Activated effector memory CD4-positive, alpha-beta T cell treated with anti-CD3 and anti-CD28 coated beads, Interleukin-2, amount 50 U/mL, for 16 hours (primary cell): ENCODE measurements at places on chromosomes 11 and 22.
A peak's percentile ranks its signal among the peaks of the same experiment; 100 is the strongest.

- no peak for DNase-seq
Observed at GRCh38 chr11:46991391-46991790, 54.8 kb downstream of the CSTPP1 start.

GRCh38 chr11:125394296-125394695 lies 101.8 kb downstream of the FEZ1 start:
- DNase-seq = no peak

DNA sequence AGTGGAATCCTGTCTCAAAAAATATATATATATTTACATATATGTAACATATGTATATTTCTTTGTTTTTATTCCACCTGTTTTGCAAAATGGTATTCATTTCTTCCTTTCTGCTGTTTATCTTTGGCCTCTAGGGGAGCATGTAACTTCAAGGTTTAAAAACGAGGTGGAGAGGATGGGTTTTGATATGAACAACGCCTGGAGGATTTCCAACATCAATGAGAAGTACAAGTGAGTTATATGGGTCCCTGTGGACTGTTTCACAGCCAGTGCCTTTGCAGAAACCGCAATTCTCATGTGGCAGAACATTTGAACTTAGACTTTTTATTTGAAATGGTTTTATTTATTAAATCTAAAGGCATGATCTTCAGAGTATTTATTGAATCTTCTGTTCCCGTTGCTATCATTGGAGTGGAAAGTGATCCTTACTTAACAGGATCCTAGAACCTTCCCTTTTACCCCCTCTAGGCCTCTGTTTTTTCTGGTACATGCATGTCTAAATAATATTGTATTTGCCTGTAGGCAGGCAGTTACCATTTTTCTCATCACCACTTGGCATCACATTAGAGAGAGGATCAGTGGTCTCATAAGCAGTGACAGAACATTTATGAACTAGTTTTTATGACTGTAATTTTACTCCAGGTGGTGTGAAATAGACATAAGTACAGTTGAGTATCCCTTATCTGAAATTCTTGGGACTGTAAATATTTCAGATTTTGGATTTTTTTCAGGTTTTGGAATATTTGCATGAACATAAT lies 81.5 kb upstream of the HORMAD2 start:
- DNase-seq = no peak

GRCh38 chr11:97964332-97965004 lies 1056.3 kb upstream of the CNTN5 start:
- no peak for DNase-seq

DNA sequence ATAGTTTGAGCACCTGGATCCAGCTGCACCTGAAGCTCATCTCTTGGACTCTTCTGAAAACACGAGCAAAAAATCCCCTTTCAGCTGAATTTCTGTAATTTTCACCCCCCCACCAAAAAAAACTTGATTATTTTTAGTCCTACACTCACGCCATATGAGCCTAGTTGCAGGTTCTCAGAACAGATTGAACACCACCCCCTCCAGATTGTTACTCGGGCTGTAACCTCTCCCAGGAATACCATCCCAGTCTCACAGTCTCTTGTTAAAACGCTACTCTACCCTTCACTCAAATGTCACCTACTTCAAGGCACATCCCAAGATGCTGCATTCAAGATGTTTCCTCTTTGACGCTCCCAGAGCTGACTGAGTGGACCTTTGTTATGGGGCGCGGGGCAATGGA lies 96.3 kb upstream of the PRDM11 start:
- DNase-seq = no peak

- DNase-seq = no peak
Observed at GRCh38 chr11:125451400-125452124, 44.5 kb downstream of the FEZ1 start.

GRCh38 chr11:12100841-12101242 lies 9.5 kb upstream of the MICAL2 start:
- no peak for DNase-seq

- DNase-seq = no peak
Observed at GRCh38 chr11:128303383-128303782, 284.0 kb downstream of the ETS1 start.

DNA sequence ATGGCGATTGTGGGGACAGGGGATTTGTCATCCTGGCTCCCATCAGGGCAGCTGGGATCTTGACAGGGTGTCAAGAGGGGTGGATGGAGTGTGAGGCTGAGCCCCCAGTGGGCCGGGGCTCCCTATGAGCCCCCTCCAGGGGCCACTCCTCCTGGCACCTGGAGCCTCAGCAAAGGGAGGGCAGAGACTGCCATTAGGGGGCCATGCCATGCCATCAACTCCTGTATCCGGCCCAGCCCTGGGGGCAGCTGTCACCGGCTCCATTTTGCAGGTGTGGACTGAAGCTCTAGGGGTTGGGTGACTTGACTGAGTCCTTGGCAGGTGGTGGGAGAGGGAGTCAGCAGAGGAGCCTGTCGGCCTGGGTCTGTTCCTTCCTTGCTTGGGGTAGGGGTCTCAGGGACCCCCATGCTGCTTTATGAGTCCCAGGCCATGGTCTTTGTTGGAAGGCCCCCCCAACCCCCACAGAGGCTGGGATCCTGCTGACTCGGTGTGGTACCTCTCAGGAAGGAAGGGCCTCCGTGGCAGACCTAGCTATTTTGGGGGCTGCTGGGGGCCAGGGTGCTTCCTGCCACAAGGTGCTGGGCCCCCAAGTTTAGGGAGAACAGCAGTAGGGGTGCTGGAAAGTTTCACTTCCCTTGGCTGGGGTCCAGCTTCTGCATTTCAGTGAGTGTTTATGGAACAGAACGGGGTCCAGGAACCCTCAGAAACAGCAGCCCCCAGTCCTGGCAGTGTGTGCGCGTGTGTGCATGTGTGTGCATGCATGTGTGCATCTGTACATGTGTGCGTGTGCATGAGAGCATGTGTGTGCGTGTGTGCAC lies 1.5 kb downstream of the ACY3 start:
- no peak for DNase-seq

DNA sequence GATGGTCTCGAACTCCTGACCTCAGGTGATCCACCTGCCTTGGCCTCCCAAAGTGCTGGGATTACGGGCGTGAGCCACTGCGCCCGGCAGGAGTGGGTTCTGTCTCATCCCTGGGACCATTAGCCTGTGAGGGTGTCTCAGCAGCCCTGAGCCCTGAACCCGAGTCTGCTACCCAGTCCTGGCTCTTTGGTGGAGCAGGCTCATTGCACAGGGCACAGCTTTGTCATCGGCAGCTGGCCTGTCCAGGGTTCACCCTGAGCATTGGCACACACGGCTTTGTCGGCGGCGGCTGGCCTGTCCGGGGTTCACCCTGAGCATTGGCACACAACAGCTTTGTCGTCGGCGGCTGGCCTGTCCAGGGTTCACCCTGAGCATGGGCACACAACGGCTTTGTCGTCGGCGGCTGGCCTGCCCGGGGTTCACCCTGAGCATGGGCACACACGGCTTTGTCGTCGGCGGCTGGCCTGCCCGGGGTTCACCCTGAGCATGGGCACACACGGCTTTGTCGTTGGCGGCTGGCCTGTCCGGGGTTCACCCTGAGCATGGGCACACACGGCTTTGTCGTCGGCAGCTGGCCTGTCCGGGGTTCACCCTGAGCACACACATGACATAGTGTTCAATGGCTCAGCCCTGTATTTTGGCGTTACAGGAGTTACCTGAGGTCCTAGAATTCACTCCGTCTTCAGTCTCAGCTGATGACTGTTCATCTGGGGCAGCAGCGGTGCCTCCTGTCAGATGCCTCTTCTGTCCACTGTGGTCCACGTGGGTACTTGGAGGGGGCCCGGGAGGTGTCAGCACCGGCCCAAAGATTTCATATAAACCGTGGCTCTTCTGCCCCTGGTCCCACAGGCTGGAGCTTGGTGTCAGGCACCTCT lies 1082.5 kb downstream of the BRD1 start:
- DNase-seq = peak; percentile 52

DNA sequence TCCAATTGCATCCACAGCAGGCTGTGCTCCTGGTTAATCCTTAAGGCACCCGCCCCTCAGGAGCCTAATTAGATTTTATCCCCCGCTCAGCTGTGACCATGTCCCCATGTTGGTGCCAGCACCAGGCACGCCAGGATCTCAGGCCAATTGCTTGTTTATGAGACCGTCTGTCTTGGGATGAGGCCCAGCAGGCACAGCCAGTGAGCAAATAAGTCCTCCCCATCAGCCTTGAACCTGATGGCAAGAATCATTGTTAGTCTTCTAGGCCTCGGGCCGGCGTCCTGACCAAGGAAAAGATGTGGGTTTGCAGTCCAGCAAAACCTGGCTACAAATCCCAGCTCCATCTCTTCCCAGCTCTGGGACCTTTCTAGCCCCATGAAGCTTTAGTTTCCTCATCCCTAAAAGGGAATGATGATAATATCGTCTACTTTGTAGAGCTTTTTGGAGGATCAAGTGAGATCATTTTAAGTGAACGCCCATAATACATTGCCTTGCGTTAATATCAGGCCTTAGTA lies 57.3 kb downstream of the TP53I11 start:
- DNase-seq = no peak

DNA sequence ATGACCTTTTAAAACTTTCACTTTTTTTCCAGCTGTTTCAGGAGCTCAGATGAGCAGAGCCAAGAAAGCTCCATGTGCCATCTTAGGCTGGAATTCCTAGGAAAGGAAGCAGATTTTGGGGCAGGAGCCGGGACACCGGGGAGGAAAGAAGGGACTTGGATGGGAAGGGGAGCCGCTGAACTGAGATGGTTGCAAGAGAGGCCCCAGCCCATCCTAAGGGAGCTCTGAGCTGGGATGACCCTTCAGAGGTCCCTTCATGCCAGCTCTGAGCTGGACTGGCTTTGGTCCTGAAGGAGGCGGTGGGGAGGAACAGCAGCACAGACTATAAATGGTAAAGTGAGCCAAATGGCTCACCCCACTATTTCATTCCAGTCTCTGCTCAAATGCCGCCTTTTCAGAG lies 55.2 kb upstream of the SLC22A12 start:
- DNase-seq = no peak

DNA sequence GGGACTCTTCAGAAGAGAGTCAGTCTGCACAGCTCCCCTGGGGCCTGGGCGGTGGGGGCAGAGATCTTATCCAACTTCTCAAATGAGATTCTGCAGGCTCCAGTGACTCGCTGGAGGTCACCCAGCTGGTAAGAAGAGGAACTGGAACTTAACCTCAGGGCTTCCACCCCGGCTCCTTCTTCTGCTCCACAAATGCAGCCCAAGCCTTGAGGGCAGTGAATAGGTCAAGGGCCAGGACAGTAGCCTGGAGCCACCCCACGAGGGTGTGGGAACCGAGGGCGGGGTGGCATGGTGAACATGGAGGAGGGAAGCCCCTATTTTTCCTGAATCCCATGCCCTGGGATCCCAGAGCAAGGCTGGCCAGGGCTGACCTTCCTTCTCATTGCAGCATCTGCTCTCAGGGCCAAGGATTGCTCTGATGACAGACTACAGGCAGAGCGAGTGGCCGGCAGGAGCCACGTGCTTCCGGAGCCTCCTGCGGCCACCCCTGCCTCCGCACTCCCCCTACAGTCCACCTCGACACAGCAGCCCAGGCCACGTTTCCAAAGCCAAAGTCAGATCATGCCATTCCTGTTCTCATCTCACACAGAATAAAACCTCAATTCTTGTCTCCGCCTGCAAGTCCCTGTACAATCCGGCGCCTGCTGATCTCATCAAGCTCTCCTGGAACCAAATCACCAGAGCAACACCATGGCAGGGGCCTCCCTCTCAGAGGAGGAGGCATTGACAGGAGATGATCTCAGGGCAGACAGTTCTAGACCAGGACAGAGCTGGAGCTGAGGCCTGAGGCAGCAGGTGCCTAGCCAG lies 21.1 kb upstream of the UPK3A start:
- no peak for DNase-seq

GRCh38 chr11:10350334-10350733 lies 45.5 kb downstream of the ADM start:
- no peak for DNase-seq

DNA sequence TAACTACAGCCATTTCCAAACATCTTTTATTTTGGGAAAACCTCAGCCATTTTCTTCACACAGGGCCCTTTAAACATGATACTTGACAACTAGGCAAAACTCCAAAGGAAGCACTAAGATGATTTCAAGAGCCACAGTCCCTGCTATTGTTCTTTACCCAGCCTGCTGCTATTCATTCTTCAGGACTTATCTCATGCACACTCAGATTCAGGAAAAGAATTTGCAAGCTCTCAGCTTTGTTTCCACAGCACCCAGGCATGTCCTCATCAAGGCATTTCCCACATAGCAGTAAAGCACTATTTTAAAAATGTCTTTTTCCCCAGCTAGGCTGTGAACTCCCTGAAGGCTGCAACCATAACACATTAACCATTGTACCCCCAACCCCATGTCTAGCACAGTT lies 609.3 kb upstream of the CCDC90B start:
- no peak for DNase-seq

- peak; percentile 84 for DNase-seq
Observed at GRCh38 chr22:41915035-41915785, at the start of gene SHISA8. TSS of gene SHISA8 (minus strand) at chr22:41915074. CDS start at chr22:41914667, 407 bp downstream.

- no peak for DNase-seq
Observed at GRCh38 chr11:106379712-106380111, 302.2 kb downstream of the AASDHPPT start.

DNA sequence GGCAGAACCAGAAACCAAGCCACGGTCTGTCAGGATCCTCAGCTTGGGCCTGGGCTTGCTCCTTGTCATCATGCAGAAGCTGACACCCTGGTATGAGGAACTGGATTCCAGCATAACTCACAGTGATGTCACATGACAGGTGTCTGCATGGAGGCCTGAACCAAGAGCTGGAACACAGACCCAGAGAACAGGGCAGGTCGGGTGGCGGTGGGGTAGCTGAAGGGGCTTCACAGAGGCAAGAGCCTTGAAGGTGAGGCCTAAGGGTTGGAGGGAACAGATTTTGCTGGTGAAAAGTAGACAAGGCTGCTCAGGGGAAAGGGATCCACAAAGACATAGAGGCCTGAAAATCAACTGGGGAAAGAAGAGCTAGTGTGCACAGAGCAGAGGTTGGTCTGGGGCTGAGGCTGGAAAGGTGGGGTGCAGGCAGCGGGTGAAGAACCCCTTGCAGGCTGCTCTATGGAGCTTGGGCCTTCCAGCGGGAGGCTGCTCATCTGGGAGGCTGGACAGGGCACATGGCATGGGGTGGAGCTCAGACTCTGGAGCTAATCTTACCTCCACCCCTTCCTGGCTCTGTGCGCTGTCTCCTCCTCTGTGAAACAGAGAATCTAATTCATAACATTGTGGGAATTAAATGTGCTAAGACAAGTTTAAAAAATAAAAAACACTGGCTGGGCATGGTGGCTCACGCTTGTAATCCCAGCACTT lies 18.4 kb upstream of the RPS3 start:
- no peak for DNase-seq

DNA sequence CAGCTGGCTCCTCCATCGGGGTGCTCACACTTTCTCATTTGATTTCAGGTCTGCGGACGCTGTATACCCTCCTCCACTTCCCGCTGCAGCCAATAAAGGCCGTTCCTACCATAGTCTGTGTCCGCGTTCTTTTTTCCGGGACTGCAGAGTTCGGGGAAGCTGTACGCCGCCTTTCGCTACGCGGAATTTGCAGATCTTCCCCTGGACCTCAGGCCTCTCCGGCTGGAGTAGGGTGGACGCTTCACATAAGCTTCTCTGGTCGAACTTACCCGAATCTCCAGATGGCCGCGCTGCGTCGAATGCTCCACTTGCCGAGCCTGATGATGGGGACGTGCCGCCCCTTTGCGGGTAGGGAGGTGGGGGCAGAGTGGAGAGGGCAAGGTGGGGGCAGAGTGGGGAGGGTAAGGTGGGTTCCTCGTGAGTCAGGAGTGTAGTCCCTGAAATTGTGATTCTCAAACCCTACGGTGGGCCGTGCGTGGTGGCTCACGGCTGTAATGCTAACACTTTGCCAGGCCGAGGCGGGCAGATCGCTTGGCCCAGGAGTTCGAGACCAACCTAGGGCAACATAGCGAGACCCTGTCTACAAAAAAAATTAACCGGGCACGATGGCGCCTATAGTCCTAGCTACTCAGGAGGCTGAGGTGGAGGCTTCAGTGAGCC lies 617 bp downstream of the CSKMT start:
- DNase-seq = peak; percentile 86
